ENCODE measurements at places on chromosomes 6 and 20. TPM values are rescaled to one million over a fixed set of nuclear protein-coding genes. Genes with fewer than 3 reads are reported as not detected.

Gene ABCC10
- 17.4 TPM for polyA plus RNA-seq

Gene PTCHD4
- 1.5 TPM for polyA plus RNA-seq

Gene TTLL9
- polyA plus RNA-seq: 5.9 TPM

Gene DAAM2
- 27.2 TPM for polyA plus RNA-seq

Gene RSPO4
- polyA plus RNA-seq: 0.93 TPM

Gene ADGRF5
- polyA plus RNA-seq: 24.4 TPM

Gene HLA-DMB
- 70.2 TPM for polyA plus RNA-seq

Gene OR12D3
- polyA plus RNA-seq: not detected

Gene ZC2HC1B
- polyA plus RNA-seq: not detected

Gene BPIFB1
- not detected for polyA plus RNA-seq

Gene RUNX2
- polyA plus RNA-seq: 3.8 TPM

Gene SLC13A3
- polyA plus RNA-seq: 22.9 TPM

Gene ZSCAN9
- polyA plus RNA-seq: 28.9 TPM

Gene PLN
- polyA plus RNA-seq: 6.7 TPM

Gene C6orf52
- polyA plus RNA-seq: 2.6 TPM

Gene OVOL2
- polyA plus RNA-seq: 0.54 TPM

Gene HLA-DPA1
- 39.8 TPM for polyA plus RNA-seq

Gene ADGRG6
- 35.0 TPM for polyA plus RNA-seq

Gene SNAP25
- polyA plus RNA-seq: 6.7 TPM

Gene PPP1R3G
- 2.2 TPM for polyA plus RNA-seq

Gene DDX43
- 0.69 TPM for polyA plus RNA-seq

Gene MUC22
- polyA plus RNA-seq: not detected

Gene ARFGEF3
- polyA plus RNA-seq: 6.1 TPM

Gene NOL4L
- polyA plus RNA-seq: 42.5 TPM

Gene CTNNBL1
- 61.5 TPM for polyA plus RNA-seq

Gene DZANK1
- polyA plus RNA-seq: 5.7 TPM

Gene CRISP3
- polyA plus RNA-seq: 0.49 TPM

Gene HEBP2
- polyA plus RNA-seq: 57.2 TPM

Gene RIMS1
- 1.3 TPM for polyA plus RNA-seq

Gene PGC
- 0.48 TPM for polyA plus RNA-seq

Gene MUC21
- polyA plus RNA-seq: not detected

Gene TNFRSF21
- polyA plus RNA-seq: 30.9 TPM

Gene RALGAPA2
- 24.7 TPM for polyA plus RNA-seq

Gene MAS1
- polyA plus RNA-seq: 0.03 TPM

Gene ULBP1
- 1.7 TPM for polyA plus RNA-seq

Gene FAM83B
- polyA plus RNA-seq: 7.0 TPM

Gene NOTCH4
- 30.8 TPM for polyA plus RNA-seq

Gene TSBP1
- polyA plus RNA-seq: 0.24 TPM

Gene ELOVL4
- 3.6 TPM for polyA plus RNA-seq

Gene SOX18
- polyA plus RNA-seq: 14.6 TPM

Gene HEY2
- polyA plus RNA-seq: 8.0 TPM

Gene GGTLC1
- not detected for polyA plus RNA-seq

Gene MLN
- polyA plus RNA-seq: 1.5 TPM

Gene ATAT1
- 26.8 TPM for polyA plus RNA-seq

Gene SDHAF4
- polyA plus RNA-seq: 24.8 TPM
